ENCODE measurements at places on chromosomes 2 and 18. TPM values are rescaled to one million over a fixed set of nuclear protein-coding genes. Genes with fewer than 3 reads are reported as not detected.

The CYTIP gene
- total RNA-seq = 9.3 TPM

The ST8SIA5 gene
- total RNA-seq = not detected

The CROCC2 gene
- total RNA-seq = not detected

The CRYBA2 gene
- total RNA-seq = not detected

The SLC9A2 gene
- not detected for total RNA-seq

The GATA6 gene
- 6.0 TPM for total RNA-seq

The RUFY4 gene
- total RNA-seq = not detected

The NCKAP5 gene
- 11.7 TPM for total RNA-seq

The KYNU gene
- total RNA-seq = 8.7 TPM

The ZNF396 gene
- total RNA-seq = 3.9 TPM

The MC4R gene
- not detected for total RNA-seq

The REG1B gene
- not detected for total RNA-seq

DNA sequence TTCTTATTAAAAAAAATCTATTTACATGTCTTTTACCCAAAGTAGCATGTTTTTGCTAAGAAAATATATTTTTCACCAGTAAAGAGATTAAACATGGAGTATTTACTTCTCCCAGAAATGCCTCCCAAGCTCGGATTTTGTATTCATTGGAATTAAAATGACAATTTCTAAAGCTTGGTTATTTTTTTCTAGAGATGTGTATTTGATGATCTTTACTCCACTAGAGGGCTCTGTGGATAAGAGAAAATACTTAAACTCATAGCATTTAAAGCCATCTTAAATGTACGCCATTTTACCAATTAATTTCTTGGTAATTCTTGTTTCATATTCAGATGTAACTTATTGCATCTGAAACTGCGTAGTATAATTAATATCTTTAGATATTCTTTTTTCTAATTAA, 461.4 kb downstream of the GALR1 start:
- DNase-seq = no peak
- H3K27me3 ChIP-seq = no peaks in the 10 kb centered on the region
- H3K4me3 ChIP-seq = no peak overlapping the region
- H3K27ac ChIP-seq = no peak overlapping the region
- no peaks in the 10 kb centered on the region for H3K36me3 ChIP-seq
- H3K4me1 ChIP-seq = no peaks in the 10 kb centered on the region

GRCh38 chr2:216878072-216878471, 18.2 kb upstream of the TNP1 start:
- H3K27ac ChIP-seq = no peak overlapping the region
- H3K27me3 ChIP-seq = no peaks in the 10 kb centered on the region
- H3K4me1 ChIP-seq = no peaks in the 10 kb centered on the region
- H3K36me3 ChIP-seq = no peaks in the 10 kb centered on the region
- no peak overlapping the region for H3K4me3 ChIP-seq

DNA sequence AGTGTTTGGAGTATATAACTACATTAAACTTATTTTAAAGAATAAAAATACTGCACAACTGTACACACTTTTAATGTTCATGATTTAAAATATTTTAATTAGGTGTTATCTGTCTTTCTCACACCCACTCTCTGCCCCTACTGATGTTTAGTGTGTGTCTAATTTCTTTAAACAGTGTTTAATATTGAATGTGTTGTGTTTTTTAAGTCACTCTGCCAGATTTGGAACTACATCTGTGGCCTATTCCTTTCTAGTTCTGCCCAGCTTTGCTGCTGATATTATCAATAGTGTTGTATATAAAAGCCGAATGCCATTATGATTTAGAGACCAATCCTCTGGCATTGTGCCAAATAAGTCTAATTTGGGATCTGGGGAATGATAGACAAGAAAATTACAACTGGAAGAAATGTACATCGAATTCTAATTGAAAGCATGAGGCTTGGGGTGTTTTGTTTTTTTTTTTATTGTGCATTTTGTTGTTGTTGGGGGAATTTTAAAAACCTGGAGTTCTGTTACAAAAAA, 398.0 kb downstream of the CPS1 start:
- H3K4me1 ChIP-seq = no peaks in the 10 kb centered on the region
- H3K4me3 ChIP-seq = no peak overlapping the region
- H3K27me3 ChIP-seq = no peaks in the 10 kb centered on the region
- no peak overlapping the region for H3K27ac ChIP-seq

- H3K27me3 ChIP-seq = no peaks in the 10 kb centered on the region
- no peak overlapping the region for H3K4me3 ChIP-seq
- no peaks in the 10 kb centered on the region for H3K4me1 ChIP-seq
- no peak overlapping the region for H3K27ac ChIP-seq
- no peak for DNase-seq
These were observed 416.5 kb downstream of the MEIS1 start for GRCh38 chr2:66851449-66851872.

DNA sequence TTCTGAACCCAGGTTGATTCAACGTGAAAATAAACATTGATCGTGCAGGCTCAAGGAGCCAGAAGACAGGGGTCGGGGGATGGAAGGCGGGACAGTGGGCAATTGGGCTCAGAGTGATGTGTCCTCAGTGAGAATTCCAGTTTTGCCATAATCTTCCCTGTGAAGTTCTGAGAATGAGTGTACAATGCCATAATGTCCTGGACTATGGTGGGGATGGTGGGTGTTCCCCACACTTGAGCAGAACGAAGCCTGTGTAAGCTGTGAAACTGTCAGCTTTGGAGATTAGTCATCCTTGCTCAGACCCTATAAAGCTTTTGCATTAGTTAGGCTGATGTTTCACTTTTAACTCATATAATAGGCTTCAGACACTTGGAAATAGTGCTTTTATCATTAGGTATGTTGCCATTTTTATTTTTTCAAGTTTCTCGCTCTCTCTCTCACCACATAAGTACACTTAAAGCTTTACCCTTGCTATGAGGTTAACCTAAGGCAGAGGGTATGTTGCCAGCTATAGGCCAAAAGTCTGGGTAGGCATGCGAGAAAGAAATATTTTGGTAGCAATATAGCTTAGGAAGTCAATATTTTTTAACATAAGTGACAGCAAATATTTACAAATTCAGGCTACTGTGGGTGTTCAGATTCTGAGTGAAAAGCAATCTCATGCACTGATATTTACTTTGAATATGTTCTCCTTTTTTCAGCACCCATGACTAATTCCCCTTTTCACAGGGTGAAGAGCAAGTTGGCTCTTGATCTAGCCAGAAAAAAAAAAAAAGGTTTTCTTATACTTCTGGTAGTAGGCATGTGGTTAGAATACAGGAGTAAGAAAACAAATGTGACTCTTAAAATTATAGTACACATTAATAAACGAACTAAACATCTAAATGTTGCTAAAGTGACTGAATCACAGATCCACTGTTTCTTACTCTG, 47.2 kb downstream of the CDC42EP3 start:
- no peaks in the 10 kb centered on the region for H3K36me3 ChIP-seq
- H3K27me3 ChIP-seq = no peaks in the 10 kb centered on the region
- H3K4me1 ChIP-seq = no peaks in the 10 kb centered on the region
- no peak for DNase-seq
- H3K4me3 ChIP-seq = no peak overlapping the region

GRCh38 chr2:17628349-17629261, 88.1 kb downstream of the VSNL1 start:
- H3K4me1 ChIP-seq = no peaks in the 10 kb centered on the region
- DNase-seq = no peak
- H3K27me3 ChIP-seq = no peaks in the 10 kb centered on the region
- H3K4me3 ChIP-seq = no peak overlapping the region
- H3K27ac ChIP-seq = no peak overlapping the region

- no peak for DNase-seq
- no peaks in the 10 kb centered on the region for H3K27me3 ChIP-seq
- peaks cover 4% of the 10 kb centered on the region for H3K4me1 ChIP-seq
- no peaks in the 10 kb centered on the region for H3K36me3 ChIP-seq
- no peak overlapping the region for H3K4me3 ChIP-seq
These were observed 12.5 kb upstream of the PAX8 start for GRCh38 chr2:113291191-113291590.

DNA sequence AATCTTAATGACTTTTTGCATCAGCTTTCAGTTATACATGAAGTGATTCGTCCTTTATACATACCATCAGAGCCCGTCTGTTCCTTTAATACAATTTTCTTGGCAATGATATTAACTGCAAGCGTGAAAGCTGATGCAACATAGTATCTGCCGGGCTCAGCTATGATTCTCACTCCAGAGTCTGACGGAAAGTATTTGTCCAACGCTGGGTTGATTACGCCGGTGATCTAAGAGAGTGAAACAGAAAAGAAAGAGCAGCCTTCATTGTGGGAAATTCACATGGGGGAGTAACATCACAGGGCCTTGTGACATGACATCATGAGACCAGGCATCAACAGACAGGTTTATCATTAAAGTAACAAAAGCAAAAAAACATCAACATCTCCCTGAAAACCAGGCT, 6.2 kb downstream of the ODC1 start:
- H3K4me3 ChIP-seq = no peak overlapping the region
- no peak overlapping the region for H3K27ac ChIP-seq
- no peaks in the 10 kb centered on the region for H3K4me1 ChIP-seq
- H3K27me3 ChIP-seq = no peaks in the 10 kb centered on the region
- H3K36me3 ChIP-seq = peaks cover 8% of the 10 kb centered on the region

GRCh38 chr2:64273524-64274398, 129.5 kb upstream of the PELI1 start:
- peak overlapping the region; percentile 90 for H3K27ac ChIP-seq
- peaks cover 11% of the 10 kb centered on the region for H3K4me1 ChIP-seq
- no peaks in the 10 kb centered on the region for H3K27me3 ChIP-seq

- no peaks in the 10 kb centered on the region for H3K36me3 ChIP-seq
- H3K4me3 ChIP-seq = no peak overlapping the region
- peak overlapping the region; percentile 4 for H3K27ac ChIP-seq
- no peak for DNase-seq
- no peaks in the 10 kb centered on the region for H3K27me3 ChIP-seq
These were observed 11.9 kb downstream of the SDC1 start for GRCh38 chr2:20212871-20213503.

Data from tibial nerve (tissue), 4 donors.